ENCODE measurements at places on chromosomes 1 and 21. TPM values are rescaled to one million over a fixed set of nuclear protein-coding genes. Genes with fewer than 3 reads are reported as not detected.

Gene LRRC39
- 0.11 TPM for total RNA-seq

Gene LCA5L
- 1.6 TPM for total RNA-seq

Gene ADCY10
- total RNA-seq = not detected

Gene LIN9
- 8.0 TPM for total RNA-seq

Gene LZIC
- total RNA-seq = 23.0 TPM

Gene HES3
- total RNA-seq = not detected

Gene ZNHIT6
- total RNA-seq = 19.4 TPM

Gene UTS2
- total RNA-seq = not detected

Gene SELENBP1
- 6.2 TPM for total RNA-seq

All from A549 treated with dexamethasone at 1 μM for 4 hours (cell line).